CD4-positive, alpha-beta T cell treated with Interleukin-21 for 1 hour (primary cell): ENCODE measurements at places on chromosomes 2 and 18.

- DNase-seq: no peak
Observed at GRCh38 chr2:223459328-223459939, 142.7 kb downstream of the SCG2 start.

DNA sequence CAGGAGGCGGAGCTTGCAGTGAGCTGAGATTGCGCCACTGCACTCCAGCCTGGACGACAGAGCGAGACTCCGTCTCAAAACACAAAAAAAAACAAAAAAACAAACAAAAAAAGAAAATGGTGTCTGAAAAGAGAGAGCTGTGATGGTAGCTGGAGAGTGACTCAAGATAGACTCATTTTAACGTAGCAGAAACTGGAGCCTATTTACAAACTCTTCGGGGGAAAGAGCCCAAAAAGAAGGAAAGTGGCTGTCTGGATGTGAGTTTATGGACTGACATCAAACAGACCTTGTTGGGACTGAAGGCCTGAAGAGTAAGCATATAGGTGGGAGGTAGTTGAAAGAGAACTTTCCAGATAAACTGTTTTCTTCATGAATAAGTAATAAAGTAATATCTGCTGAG lies 51.8 kb downstream of the LIMS1 start:
- DNase-seq: no peak

DNA sequence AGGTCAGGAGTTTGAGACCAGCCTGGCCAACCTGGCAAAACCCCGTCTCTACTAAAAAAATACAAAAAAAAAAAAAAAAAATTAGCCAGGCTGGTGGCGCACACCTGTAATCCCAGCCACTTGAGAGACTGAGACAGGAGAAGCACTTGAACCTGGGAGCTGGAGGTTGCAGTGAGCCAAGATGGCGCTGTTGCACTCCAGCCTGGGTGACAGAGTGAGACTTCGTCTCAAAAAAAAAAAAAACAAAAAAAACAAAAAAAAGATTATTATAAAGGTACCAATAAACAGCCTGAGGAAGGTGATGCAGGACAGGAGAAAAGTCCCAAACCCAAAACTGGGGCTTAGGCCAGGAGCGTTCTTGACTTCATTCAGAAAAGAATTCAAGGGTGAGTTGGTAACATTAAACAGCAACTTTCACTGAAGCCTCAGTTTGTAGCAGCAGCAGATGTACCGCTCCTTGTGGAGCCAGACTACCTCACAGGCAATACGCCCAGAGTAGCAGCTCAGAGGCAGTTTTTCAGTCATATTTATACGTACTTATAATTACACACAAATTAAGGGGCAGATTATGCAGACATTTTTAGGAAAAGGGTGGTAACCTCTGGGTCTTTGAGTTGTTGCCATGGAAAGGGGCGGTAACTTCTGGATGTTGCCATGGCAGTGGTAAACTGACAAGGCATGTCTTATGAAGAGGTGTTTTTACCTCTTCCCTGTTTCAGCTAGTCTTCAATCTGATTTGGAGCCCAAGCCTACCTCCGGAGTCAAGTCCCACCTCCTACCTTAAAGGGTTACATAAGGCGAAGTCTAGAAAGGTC lies 1596.6 kb upstream of the CELF4 start:
- DNase-seq: no peak

DNA sequence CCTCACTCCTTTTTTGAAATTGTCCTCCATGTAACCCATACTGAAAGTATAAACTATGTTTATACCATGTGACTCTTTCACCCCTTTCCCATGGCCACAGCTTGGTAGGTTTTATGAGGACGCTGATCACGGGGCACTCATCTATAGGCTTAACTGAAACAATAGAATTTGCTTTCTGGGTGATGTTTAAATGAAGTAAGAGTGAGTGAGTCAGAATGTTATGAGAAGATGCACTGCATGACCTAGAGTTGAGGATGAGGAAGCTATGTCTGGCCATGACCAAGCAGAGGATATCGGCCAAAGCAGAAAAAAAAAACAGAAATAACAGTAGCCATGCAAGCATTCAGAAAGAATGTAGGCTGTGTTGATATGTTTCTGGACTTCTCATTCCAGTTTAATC lies 34.9 kb downstream of the SCN1A start:
- DNase-seq: no peak

GRCh38 chr2:54723996-54724559 lies 616 bp downstream of the EML6 start:
- DNase-seq: no peak
